ENCODE measurements at places on chromosomes 12 and 14.

GRCh38 chr14:92416544-92416943, 93.6 kb downstream of the SLC24A4 start:
- no peaks in the 10 kb centered on the region for H3K4me1 ChIP-seq
- H3K27ac ChIP-seq, result no peak overlapping the region
- peaks cover 13% of the 10 kb centered on the region for H3K27me3 ChIP-seq
- no peak overlapping the region for H3K4me3 ChIP-seq
- no peak for DNase-seq

GRCh38 chr12:123064885-123065619, 84.6 kb downstream of the ARL6IP4 start:
- peaks cover 14% of the 10 kb centered on the region for H3K4me1 ChIP-seq
- H3K27me3 ChIP-seq, result no peaks in the 10 kb centered on the region
- no peaks in the 10 kb centered on the region for H3K36me3 ChIP-seq
- H3K4me3 ChIP-seq, result no peak overlapping the region

DNA sequence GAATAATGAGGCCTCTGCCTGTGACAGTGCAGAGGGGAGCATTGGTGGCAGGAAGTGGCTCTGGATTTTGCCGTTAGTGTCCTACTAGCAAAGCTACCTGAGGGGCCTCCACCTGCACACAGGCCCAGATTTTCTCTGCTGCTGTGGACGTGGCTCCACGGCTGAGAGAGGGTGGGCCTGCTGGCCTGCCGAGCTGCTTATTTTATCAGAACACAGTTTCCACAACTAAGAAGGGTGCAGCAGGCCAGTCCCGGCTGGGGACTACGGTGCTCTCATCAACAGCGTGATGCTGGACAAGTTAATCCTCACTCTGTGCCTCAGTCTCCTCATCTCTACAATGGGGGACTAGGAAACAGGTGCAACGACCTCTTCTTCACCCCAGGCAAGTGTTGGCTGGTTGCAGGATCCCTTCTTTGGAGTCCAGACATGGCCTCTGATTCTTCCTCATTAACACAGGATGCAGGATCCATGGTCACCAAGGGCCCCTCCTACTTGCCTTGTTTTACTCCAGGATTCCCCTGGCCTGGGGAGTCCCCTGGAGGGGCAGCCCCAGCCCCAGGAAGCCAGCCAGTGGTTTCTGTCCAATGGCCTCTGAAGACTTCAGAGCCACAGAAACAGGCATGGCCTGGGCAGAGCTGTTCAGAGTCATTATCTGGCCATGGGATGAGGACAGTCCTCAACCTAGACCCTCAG, 3.3 kb downstream of the FAM181A start:
- no peak overlapping the region for H3K4me3 ChIP-seq
- H3K4me1 ChIP-seq, result no peaks in the 10 kb centered on the region
- H3K27me3 ChIP-seq, result no peaks in the 10 kb centered on the region
- H3K36me3 ChIP-seq, result peaks cover 24% of the 10 kb centered on the region

GRCh38 chr14:92540472-92541048, 27.0 kb downstream of the RIN3 start:
- peaks cover 12% of the 10 kb centered on the region for H3K36me3 ChIP-seq
- H3K27me3 ChIP-seq, result no peaks in the 10 kb centered on the region
- DNase-seq, result no peak
- H3K4me1 ChIP-seq, result peaks cover 65% of the 10 kb centered on the region
- H3K4me3 ChIP-seq, result no peak overlapping the region
- H3K27ac ChIP-seq, result no peak overlapping the region

- no peaks in the 10 kb centered on the region for H3K36me3 ChIP-seq
- no peaks in the 10 kb centered on the region for H3K27me3 ChIP-seq
- H3K4me3 ChIP-seq, result no peak overlapping the region
- H3K27ac ChIP-seq, result no peak overlapping the region
- H3K4me1 ChIP-seq, result no peaks in the 10 kb centered on the region
Measured at GRCh38 chr14:43795600-43796228, 711.4 kb downstream of the FSCB start.

DNA sequence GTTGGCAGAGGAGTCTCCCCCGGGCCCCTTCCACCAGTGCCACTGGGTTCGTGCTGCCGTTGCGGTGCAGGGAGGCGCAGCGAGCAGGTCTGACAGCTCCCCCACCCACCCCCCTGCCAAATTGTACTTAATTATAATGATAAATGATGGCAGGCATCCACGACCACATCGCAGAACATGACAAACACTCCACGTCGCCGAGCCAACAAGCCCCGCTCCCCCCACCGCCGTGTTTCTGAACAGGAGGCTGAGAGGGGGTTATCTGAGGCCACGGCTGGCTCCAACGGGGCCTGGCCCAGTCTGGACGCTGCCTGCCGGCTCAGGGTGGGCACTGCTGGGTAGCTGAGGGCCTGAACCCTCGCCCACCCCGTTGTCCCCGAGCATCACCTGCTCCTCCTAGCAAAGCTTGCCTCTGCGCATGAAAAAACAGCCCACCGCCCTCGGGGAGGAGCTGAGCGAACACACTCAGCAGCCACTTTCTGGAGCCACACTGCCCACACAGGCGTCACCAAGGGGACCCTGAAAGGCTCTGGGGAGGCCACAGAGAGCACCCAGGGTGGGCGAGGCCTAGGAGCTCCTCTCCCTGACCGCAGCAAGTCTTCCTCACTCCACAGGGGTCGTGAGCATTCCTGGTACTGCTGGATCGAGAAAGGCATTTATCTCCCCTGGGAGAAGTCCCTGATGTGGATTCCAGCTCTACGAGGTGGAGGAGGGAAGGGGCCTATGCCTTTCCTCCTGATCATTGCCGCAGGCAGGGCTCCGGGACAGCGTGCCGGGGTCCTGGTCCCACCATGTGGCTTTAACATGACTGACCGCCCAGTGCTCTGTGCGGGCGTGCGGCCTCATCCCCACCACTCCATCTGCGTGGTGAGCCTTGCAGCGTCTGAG, 35.4 kb upstream of the DIO3 start:
- no peaks in the 10 kb centered on the region for H3K4me1 ChIP-seq
- no peaks in the 10 kb centered on the region for H3K36me3 ChIP-seq

DNA sequence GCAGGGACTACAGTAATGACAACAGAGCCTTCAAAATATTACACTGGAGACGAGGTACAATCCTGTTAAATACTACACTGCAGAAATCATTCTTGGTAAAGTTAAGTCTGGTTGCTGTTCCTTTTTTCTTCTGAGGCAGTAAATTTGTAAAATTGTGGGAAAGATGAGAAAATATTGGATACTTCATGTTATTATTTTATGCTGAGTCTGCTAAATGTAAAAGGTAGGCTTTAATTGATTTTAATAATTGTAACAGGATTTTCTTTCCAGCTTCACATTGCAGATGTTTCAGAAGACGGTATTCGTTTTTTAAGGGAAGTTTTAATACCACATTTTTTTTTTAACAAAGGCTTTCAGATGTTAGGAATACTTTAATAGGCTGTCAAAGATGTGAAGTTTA, 62.6 kb downstream of the WASHC4 start:
- no peak for DNase-seq
- H3K27me3 ChIP-seq, result no peaks in the 10 kb centered on the region
- H3K36me3 ChIP-seq, result peaks cover 25% of the 10 kb centered on the region
- no peak overlapping the region for H3K4me3 ChIP-seq
- no peak overlapping the region for H3K27ac ChIP-seq

DNA sequence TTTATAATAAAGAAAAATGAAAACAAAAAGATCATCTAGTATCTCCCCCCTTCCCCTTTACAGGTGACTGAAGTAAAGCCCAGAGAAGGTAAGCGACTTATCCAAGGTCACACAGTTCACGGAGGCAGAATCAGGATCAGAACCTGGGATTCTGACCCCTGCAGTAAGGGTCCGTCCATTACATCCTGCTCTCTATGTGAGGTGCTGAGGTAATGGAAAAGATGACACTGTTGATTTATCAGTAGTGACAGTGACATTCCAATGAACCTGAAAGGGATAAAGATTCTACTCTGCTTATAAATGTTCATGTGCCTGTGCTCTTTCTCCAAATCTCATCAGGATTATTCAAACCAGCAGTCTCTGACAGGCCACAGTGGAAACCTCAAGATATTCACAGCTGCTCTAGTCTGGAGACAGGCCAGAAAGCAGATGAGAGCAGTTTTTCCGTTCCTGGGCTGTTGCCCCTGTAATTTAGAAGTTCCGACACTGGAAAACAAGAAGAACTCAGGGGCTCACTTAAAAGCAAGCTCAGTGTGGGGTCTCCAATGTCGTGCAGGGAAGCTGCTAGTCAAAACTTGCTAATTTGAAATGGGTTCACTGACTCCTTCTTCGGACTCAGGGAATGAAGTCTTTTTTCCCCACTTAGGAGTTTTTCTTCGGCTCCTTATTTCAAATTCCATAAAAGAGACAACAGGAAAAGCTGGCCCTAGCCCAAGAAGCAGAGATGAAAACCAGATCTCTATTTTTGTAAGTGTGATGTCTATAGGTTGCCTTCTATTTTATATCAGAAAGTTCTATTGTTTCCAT, 131.8 kb upstream of the EEA1 start:
- H3K4me3 ChIP-seq, result no peak overlapping the region
- H3K27me3 ChIP-seq, result peaks cover 55% of the 10 kb centered on the region
- no peaks in the 10 kb centered on the region for H3K36me3 ChIP-seq
- DNase-seq, result no peak
- H3K4me1 ChIP-seq, result peaks cover 14% of the 10 kb centered on the region
- no peak overlapping the region for H3K27ac ChIP-seq

GRCh38 chr12:75560167-75560566, 48.8 kb upstream of the KRR1 start:
- peaks cover 10% of the 10 kb centered on the region for H3K4me1 ChIP-seq
- no peak overlapping the region for H3K27ac ChIP-seq
- no peaks in the 10 kb centered on the region for H3K36me3 ChIP-seq
- DNase-seq, result no peak
- peaks cover 38% of the 10 kb centered on the region for H3K27me3 ChIP-seq

DNA sequence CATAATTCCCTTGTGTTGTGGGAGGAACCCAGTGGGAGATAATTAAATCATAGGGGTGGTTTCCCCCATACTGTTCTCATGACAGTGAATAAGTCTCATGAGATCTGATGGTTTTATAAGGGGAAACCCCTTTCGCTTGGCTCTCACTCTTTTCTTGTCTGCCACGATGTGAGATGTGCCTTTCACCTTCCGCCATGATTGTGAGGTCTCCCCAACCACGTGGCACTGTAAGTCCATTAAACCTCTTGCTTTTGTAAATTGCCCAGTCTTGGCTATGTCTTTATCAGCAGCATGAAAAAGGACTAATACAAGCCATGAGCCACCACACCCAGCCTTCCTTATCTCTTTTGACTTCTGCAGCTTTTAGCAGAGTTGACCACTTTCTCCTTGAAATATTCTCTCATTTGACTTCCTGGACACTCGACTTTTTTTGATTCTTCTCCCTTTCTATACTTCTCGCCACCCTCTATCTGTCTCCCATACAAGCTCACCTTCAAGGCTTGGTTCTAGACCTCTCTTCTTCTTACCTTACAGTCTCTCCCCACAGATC, 2.3 kb downstream of the MTERF2 start:
- no peaks in the 10 kb centered on the region for H3K27me3 ChIP-seq
- peaks cover 29% of the 10 kb centered on the region for H3K4me1 ChIP-seq
- no peak overlapping the region for H3K27ac ChIP-seq
- H3K36me3 ChIP-seq, result peaks cover 23% of the 10 kb centered on the region
- no peak overlapping the region for H3K4me3 ChIP-seq

DNA sequence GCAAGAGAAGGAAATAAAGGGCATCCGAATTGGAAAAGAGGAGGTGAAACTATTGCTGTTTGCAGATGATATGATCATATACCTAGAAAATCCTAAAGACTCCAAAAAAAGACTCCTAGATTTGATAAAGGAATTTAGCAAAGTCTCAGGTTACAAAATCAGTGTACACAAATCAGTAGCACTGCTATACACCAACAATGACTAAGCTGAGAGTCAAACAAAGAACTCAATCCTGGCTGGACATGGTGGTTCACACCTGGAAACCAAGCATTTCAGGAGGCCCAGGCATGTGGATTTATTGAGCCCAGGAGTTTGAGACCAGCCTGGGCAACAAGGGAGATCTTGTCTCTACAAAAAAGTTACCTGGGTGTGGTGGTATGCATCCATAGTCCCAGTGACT, 188.7 kb upstream of the PLXNC1 start:
- no peak overlapping the region for H3K27ac ChIP-seq
- DNase-seq, result no peak
- H3K4me3 ChIP-seq, result no peak overlapping the region
- no peaks in the 10 kb centered on the region for H3K4me1 ChIP-seq
- peaks cover 12% of the 10 kb centered on the region for H3K27me3 ChIP-seq

- no peak for DNase-seq
- H3K4me1 ChIP-seq, result no peaks in the 10 kb centered on the region
- no peak overlapping the region for H3K4me3 ChIP-seq
- peaks cover 6% of the 10 kb centered on the region for H3K36me3 ChIP-seq
- H3K27ac ChIP-seq, result no peak overlapping the region
Measured at GRCh38 chr12:40123496-40123895, 17.6 kb upstream of the SLC2A13 start.

GRCh38 chr14:104775073-104775489, 20.5 kb downstream of the AKT1 start:
- no peaks in the 10 kb centered on the region for H3K27me3 ChIP-seq
- H3K27ac ChIP-seq, result no peak overlapping the region
- H3K4me1 ChIP-seq, result no peaks in the 10 kb centered on the region
- no peak for DNase-seq

DNA sequence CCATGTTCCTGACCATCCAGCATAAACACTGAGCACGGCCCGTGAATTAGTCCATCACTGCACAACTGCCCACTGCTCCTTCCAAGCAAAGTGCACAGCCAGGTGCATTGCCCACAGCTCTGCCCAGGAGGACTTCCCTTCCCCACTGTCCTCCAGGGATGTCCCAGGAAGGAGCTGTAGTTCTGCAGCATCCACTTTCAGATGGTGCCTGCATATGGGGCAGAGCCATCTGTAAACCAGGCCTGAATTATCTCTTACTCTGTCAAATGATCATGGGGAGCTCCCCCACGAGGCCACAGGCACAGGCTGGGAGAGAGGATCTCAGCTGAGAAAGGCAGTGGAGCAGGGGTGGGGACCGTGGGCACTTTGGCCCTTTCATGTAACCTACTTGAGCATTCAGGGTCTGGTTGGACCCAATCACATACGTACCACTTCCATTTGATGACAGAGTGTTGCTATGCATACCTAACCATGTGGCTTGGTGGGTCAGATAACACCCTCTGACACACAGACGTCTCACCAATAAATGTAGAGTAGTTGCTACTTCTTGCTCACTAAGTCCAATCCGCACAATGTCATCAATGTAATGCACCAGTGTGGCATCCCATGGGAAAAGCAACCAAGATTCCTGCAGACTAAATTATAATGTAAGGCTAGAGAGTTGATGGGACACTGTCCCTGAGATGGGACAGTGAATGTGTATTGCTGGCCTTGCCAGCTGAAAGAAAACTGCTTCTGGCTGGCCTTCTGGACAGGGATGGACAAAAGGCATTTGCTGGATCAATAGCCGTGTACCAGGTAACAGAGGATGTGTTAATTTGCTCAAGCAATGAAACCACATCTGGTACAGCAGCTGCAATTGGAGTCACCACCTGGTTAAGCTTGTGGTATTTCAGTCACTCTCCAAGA, 113.8 kb upstream of the C14orf180 start:
- H3K27me3 ChIP-seq, result peaks cover 20% of the 10 kb centered on the region
- no peak overlapping the region for H3K4me3 ChIP-seq
- no peaks in the 10 kb centered on the region for H3K36me3 ChIP-seq
- DNase-seq, result no peak
- no peak overlapping the region for H3K27ac ChIP-seq
